Activated T-cell treated with anti-CD3 and anti-CD28 coated beads, Interleukin-2, amount 50 U/mL, for 4 hours (primary cell): ENCODE measurements at places on chromosomes 2 and 18.
A peak's percentile ranks its signal among the peaks of the same experiment; 100 is the strongest.

DNA sequence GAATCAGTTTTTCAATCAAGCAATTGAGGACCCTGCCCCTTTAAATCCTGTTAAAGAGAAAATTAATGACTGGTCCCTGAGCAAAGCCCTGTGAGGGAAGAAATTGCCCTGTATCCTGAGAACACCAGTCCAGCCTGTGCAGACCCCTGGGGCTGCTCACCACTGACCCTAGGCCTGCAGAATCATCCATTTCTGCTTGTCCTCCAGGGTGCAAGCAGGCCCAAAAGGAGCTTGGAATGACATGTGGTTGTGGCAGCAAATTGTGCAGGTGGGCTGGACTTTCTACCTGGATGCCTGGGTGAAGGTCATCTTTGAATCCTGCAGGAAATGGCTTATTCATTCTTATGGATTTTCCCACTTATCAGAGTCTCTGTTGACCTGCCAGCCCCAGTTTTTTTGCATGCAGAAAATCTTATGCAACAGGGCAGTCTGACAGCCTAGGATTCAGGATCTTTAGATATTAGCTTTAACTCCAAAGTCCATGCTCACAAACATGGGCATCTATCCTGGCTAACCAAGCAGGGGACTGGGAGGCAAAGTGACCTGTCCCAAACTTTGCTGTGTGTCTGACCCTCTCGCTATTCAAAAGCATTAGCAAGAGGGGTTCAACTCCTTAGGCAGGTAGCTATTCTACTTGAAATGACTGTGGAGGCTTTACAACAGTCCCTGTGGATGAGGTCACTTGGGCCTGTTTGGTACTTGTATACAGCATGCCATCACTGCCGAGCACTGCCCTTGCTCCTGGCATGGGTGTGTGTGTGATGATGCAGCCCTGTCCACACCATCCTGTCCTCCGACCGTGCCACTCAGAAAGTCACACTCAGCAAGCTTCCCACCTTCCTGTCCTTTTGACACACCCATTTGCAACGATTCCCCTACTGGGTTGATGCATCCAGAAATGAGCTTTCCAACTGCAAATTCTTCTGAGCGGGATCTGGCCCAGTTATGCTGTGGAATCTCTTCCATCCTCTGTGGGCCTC, 85.3 kb downstream of the CAPN13 start:
- DNase-seq = no peak

- DNase-seq = no peak
Measured at GRCh38 chr2:197433780-197434438, 919 bp downstream of the SF3B1 start.

DNA sequence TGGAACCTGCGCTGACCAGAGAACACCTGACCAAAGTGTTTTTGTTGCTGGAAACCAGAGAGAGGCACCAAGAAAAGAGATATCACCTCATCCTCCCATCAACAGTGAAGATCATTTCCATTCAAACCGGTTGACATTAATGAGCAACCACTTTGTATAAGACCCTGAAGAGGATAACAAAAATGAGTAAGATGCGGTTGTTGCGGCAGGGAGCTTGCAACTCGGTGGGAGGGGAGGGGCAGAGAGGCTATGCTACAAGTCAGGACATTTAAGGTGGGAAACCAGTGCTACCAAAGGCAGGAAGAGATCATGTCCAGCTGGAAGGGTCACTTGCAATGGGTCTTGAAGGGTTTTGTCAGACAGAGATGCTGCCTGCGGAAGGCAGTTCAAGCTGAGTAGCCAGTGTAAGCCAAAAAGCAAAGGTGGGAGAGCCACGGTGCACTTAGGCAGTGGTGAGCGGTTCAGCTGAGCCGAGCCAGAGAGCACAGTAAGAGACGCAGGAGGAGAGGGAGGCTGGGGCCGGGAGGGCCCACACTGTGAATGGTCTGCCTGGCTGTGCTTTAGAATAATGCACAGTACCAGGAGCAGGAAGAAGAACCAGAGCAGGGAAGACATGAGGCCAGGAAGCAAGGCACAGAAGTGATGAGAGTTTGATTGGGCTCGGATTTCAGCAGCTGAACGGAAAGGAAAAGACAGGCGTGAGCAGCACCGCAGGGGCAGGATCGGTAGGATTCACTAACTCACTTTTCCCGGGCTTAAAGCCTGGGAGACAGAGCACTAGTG, 24.4 kb upstream of the DTNB start:
- no peak for DNase-seq

DNA sequence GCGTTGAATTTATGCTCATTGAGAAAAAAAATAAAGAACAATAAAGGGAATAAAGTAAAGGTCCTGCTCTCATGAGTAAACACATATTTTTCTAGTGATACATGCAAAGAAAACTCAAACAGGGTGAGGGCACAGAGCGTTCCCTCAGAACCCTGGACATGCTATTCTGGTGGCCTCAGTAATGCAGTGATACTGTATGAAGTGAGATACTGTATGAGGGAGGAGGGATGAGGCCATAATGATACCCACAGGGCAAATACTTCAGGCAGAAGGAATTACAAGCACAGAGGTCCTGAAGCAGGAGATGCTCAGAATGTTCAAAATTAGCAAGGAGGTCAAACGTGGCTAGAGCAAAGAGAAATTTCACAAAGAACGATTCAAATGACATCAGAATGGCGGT, 28.4 kb upstream of the RNU4ATAC start:
- no peak for DNase-seq

- no peak for DNase-seq
Measured at GRCh38 chr2:146597291-146597690, 1247.5 kb upstream of the ACVR2A start.

- DNase-seq = no peak
Measured at GRCh38 chr2:96251721-96252292, 14.0 kb downstream of the TMEM127 start.

DNA sequence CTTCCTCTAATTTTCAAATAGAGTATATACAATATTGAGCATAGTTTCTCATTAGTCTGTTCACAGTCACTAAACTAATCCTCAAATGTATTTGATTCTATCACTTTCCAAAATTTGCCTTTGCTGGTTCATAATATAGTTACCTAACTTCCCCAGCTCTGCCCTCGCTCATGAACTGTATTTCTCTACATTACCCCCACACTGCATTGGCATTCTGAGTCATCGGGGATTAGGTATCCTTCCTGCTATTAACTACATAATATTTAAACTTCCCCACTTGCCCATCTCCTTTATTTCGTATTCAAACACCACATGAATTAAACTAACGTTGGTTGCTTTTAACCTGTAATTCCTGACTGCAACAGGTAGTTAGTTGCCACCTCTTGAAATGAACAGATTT, 14.8 kb upstream of the CLASP1 start:
- DNase-seq = no peak

DNA sequence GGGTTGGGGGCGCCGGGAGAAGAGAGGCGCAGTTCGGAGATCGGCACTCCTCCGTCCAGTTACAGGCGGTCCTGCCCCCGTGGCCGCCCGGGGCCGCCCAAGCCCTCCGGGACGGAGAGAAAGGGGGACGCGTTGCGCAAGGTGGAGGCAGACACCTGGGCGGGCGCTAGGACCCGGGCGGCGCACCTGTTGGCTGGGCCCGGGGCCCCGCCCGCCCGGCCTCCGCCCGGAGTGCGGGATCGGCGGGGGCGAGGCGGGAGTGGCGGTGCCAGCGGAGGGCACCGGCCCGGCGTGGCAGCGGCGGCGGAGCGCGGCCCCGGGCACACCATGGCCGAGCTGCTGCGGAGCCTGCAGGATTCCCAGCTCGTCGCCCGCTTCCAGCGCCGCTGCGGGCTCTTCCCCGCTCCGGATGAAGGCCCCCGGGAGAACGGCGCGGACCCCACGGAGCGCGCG, at the start of gene SGPP2:
Gene SGPP2 (plus strand): TSS at position 268 of the 453 bp plus-strand sequence. CDS start 60 bp downstream, at position 328.
- DNase-seq = peak; percentile 7

DNA sequence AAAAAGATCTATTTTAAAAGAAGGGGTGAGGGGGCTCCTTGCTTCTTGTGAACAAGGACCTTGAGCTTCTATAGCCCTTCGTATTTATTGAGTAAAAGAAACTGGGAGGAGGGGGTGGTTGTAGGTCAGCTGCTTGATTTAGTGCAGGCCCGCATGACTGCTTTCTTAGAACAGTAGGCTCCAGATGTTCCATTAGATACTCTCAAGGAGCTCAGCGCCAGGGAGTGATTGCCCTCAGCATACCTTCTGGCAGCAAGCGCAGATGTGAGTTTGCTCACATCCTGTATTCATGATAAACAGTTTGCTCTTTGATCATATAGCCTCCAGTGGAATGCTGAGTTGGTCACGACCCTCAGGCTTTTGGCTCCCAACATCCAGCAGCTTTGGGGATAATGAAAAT, 108.9 kb upstream of the XPO1 start:
- no peak for DNase-seq

DNA sequence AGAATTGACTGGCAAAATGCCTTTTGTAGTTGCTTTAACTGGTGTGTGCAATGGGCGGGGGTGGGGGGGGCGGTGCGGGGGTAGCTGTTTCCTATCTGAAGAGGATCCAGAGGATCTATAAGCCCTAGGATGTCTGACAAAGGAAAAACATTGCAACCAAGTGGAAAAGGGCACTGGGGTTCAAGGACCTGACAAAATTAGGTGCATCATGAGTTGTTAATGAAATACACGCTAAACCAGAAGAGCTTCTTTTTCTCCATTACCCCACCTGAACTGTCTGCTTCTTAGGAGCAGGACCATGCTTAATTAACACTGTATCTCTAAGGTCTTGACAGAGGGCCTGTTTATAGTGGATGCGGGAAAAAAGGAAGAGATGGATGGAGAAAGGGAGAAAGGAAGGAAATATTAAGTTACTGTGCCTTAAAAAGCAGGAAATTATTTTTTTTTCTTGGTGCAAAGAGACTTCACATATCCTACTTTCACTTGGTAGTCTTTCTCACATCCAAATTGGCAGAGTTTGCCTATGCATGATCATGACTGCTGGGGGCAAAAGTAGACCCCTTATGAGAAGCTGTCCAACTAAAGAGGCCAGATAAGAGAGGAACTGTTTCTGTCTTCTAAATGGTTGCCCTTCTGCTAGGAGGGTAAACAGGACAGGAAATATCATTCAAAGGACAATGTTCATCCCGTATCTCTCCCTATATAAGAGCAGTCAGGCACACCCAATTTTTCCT, 4.6 kb downstream of the RND3 start:
- no peak for DNase-seq

- peak; percentile 19 for DNase-seq
Measured at GRCh38 chr2:54579682-54580620, 123.8 kb downstream of the SPTBN1 start.

DNA sequence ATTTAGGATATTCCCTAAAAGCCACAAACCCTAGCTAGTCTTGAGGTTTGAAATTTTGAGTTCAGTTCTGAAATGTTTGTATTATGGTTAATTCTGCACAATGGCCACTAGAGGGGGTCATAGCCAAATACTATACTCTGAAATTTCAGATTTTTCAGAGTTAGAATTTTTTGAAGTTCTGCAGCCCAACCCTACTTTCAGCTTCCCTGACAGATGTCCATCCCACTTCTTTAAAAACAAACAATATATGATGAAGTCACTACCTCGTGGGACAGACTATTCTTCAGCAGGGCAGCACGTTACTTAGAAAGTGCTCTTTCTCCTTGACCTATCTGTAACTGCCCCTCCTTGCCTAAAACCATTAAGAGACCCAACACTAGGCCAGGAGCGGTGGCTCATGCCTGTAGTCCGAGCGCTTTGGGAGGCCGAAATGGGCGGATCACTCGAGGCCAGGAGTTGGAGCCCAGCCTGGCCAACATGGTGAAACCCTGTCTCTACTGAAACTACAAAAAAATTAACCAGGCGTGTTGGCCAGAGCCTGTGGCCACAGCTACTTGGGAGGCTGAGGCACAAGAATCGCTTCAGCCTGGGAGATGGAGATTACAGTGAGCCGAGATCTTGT, 48.2 kb upstream of the PAPOLG start:
- DNase-seq = no peak

DNA sequence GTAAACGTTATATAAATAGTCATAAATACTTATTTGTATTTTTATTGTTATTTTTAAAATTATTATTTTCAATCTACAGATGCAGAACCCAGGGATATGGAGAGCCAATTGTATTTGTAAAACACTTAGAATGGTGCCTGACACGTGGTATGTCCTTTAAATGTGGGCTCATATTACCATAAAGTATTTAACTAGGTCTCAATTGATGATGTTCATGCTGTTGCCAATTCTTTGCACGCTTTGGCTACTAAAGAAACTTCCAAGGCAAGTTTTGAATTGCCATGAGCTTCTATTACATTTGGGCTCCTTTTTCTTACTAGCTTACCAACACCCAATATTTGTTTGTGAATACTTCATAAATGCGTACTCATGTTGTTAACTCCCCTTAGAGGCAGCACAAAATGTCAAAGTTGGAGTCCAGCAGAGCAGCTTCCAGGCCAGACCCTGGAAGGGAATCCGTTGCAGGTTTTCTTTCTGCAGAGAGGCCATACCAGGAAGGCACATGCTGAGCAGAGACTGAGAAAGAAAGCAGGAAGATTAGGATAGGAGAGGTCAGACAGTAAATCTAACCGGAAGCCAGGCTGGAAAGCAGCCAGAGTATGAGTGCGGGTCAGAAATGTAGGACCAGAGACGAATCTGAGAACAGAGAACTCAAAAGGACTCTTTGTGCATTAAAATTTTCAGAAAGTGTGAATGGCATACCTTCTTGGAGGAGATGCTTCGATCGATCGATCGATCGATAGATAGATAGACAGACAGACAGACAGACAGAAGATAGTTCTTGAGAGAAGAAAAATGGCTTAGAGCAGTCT, 4.2 kb upstream of the NOSTRIN start:
- no peak for DNase-seq

DNA sequence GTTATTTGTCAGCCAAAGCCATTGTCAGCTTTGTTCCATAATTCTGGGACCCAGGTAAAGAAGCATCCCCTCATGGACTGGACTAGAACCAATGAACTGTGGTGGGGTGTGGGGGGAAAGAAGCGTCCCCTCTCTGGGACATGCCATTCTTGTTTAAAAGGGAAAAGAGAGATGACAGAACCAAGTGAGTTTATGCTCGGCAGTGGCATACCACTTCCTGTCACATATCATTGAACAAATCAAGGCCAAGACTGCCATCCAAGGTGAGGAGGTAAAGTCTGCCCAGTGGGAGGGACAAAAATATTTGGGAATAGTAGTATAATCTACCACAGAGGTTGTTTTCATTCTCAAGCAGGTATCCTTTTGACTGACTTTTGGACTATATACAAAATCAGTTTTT, 4.7 kb upstream of the GLS start:
- DNase-seq = no peak

- no peak for DNase-seq
Measured at GRCh38 chr2:6929196-6929819, 12.1 kb downstream of the RNF144A start.

DNA sequence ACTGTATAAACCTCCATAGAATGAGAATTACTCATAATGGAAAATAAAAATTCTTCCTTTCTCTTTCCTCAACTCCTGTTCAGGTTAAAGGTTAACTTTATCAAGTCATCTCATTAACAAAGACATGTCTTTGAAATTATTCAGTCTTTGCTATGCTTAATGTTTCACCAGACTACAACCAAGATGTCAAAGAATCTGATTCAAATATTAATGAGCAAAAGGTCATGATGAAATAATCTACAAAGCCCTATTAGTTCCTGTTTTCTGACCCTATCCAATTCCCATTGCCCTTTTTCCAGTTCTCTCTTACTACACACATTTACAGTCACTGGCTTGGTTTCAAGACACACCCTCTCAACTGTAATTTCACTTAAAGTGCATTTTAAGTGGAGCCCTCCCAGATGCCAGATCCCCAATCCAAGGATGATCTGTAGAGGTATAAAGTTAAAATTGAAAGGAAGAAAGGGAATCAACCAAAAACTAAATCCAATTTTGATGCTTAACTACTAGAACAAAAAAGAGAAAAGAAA, 246.9 kb upstream of the CYP26B1 start:
- no peak for DNase-seq
